Activated CD8-positive, alpha-beta memory T cell treated with anti-CD3 and anti-CD28 coated beads, Interleukin-2, amount 50 U/mL, for 4 hours (primary cell): ENCODE measurements at places on chromosomes 16 and 17.

DNA sequence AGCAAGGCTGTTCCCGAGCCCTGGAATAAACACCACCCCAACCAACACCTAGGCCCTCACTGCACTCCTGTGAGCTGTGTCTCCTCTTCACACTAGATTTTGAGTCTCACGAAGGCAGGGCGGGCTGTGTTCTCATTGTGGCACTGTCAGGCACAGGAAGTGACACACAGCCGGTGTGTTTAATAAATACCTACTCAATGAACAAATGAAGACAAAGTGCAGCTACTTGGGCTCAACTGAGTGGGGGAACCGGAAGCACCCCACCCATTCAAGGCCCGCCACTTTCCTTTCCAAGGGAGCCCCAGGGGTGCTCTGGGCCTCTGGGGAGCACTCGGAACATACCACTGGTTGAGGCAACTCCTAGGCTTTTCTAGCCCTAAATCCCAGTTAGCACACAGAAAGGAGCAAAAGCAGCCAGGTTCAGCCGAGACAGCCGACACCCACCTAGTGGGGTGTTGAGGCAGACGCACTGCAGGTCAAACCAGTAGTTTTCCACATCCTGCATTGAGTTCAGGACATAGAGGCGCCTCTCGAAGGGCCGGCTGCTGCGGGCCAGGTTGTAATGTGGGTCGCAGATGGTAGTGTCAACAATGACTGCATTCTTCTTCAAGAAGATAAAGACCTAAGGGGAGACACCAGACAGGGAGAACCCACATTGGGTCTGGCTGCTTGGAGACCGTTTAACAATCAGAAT, 57.7 kb downstream of the GTF3C1 start:
- DNase-seq: no peak

GRCh38 chr16:19879241-19879792, 5.3 kb downstream of the GPRC5B start:
- no peak for DNase-seq

DNA sequence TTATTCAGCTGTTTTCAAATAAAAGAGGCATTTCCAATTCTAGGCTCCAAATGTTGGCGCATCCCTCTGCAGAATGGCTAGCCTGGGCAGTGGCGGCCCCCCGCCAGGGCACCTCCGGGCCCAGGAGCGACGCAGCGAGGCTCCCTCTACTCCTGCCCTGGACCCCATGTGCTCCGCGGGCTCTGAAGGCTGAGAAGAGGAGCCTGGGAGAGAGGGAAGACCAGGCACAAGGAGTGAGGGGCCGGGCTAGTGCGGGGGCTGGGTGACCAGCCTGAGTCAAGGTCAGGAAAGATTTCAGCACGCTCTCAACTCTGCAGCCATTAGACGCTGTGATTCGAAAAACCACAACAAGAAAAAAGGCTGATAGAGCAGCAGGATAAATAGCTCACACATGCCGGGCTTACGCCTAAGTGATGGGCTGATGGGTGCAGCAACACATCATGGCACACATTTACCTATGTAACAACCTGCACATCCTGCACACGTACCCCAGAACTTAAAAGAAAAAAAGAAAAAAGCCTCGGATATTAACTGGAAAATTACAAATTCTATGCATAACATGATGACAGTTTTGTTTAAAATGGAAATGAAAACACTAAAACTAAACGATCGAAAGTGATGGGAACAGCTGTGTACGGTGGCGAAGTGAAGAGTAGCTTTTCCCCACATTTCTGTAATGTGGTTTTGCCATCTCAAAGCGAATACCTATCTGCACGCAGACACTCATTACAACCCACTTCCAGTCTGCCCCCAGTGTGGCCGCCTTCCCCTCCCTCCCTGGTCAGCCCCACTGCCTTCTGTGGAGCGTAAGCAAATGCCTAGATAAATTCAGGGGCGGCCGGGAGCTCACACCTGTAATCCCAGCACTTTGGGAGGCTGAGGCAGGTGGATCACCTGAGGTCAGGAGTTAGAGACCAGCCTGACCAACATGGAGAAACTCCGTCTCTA, 44.4 kb downstream of the MAP1LC3B start:
- no peak for DNase-seq

- no peak for DNase-seq
Measured at GRCh38 chr16:55621771-55622170, 34.0 kb upstream of the SLC6A2 start.

DNA sequence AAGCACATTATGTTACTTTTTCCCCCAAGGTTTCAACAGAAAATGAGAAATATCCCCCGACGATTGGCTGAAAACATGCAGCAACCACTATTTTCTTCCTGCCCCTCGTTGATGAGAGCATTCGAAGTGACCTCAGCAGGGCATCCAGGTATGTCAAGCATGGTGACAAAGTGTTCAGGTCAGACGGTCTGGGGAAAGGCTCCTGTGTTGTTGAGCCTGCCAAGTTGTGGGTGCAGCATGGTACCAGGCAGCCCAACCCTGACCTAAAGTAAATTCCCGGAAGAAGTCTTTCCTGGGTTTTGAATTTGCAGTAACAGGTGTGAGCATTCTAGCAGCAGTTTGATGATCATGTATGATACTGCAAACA, 51.7 kb upstream of the SEC14L1 start:
- DNase-seq: no peak

DNA sequence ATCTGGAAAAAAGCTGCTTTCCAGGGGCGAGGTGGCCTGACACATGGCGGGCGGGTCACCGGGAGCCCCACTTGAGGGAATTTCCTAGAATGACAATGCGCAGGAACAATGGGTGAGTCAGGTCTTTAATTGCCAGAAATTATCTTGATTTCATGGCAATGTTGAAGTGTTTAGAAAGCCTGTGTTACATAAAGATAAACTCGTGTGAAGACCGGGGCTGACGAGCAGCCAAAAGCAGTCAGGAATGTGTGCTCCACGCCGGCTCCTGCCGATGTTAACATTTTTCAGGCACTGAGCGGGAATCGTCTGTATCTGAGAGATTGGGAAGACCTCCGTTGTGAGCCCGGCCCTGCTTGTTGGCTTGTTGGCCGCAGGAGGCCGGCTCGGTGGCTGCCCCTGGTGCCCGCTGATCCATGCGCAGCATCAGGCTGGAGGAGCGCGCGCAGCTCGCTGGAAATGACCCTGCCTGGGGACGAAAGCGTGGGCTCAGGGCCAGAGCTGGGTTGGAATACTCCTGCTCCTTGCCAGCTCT, 353.1 kb downstream of the FOXL1 start:
- no peak for DNase-seq

- DNase-seq: no peak
Measured at GRCh38 chr16:19027416-19027815, 40.0 kb upstream of the COQ7 start.

DNA sequence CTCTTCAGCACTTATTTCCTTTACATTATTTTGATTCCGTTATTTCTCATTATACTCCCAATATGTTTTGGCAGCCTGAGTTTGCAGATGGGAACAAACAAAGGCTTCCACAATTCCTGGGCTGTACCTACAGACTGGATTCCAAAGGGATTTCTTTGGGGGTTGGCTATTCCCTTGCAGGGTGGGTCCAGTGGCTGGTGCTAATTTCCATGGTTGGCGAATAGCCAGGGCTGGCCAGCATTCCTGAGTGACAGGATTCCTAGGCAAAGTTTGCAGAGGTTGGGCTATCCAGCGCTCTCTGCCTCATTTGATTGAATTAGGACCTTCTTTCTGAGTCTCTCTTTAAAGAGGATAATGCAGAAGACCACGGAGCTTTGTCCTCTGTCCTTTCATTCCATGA, 207.4 kb downstream of the MAF start:
- no peak for DNase-seq

- no peak for DNase-seq
Measured at GRCh38 chr16:73418691-73419090, 370.8 kb upstream of the ZFHX3 start.

GRCh38 chr16:86714166-86714565, 135.8 kb downstream of the FOXL1 start:
- no peak for DNase-seq

- DNase-seq: no peak
Measured at GRCh38 chr16:71780521-71781089, 28.0 kb downstream of the AP1G1 start.

GRCh38 chr16:73337373-73338296, 289.7 kb upstream of the ZFHX3 start:
- no peak for DNase-seq

DNA sequence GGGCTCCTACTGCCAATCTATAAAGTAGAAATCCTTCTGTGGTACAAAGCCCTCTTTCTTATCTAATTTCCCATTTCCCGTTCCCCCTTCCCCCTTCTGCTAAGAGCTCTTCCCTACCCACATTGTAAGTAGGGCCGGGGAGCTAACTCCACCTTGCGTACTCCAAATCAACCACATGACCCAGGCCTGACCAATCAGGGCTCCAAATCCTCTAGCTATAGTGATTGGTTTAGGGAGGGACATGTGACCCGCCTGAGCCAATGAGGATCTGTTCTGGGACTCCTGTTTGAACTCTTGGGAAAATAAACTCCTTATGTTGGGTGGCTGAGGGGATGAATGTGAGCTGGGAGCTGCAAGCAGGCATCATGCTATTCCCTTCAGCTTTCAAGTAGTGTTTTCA, 40.9 kb upstream of the MEOX1 start:
- no peak for DNase-seq

- no peak for DNase-seq
Measured at GRCh38 chr17:67532326-67532871, 155.3 kb downstream of the PITPNC1 start.
